ENCODE measurements at places on chromosomes 1 and 21.

DNA sequence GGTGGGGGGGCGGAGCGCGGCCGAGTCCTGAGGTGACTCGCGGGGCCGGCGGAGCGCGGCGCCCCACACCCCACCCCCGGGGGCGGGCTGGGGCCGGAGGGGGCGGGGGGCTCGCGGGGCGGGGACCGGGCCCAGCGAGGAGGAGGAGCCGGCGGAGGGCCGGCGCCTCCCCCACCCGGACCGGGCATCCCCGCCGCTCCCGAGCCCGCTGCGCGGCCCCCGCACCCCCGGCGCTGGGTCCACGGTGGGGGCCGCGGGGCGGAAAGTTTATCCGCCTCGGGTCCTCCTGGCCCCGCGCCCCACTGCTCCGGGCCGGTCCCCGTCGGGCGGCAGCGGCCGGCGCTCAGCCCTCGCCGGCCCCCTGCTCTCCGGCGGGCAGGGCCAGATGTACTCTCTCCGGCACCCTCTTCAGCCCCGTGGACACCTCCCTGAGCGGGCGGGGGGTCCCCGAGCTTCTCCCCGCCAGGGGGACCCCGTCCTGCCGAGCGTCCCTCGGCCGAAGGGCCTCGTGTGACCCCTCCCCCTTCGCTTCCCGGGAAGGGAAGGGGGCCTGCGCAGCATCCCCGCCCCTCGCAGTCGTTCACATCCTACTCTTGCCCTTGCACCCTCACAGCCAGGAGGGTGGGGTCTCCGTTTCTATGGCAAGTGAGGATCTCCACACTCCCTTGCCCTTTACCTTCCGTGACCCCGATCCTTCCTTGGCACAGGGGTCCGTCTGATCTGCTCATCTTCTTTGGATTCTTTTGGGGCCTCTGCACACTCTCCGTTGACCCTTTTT lies 663 bp downstream of the CAMTA1 start:
- no peaks in the 10 kb centered on the region for H3K27me3 ChIP-seq
- DNase-seq = peak; percentile 57
- H3K4me3 ChIP-seq = peak overlapping the region; percentile 83
- H3K4me1 ChIP-seq = peaks cover 41% of the 10 kb centered on the region
- H3K27ac ChIP-seq = peak overlapping the region; percentile 87
- H3K36me3 ChIP-seq = peaks cover 9% of the 10 kb centered on the region

- no peaks in the 10 kb centered on the region for H3K36me3 ChIP-seq
- H3K4me1 ChIP-seq = peaks cover 2% of the 10 kb centered on the region
- DNase-seq = no peak
- no peak overlapping the region for H3K27ac ChIP-seq
- H3K4me3 ChIP-seq = no peak overlapping the region
Measured at GRCh38 chr21:29379517-29380054, 80.9 kb downstream of the BACH1 start.

DNA sequence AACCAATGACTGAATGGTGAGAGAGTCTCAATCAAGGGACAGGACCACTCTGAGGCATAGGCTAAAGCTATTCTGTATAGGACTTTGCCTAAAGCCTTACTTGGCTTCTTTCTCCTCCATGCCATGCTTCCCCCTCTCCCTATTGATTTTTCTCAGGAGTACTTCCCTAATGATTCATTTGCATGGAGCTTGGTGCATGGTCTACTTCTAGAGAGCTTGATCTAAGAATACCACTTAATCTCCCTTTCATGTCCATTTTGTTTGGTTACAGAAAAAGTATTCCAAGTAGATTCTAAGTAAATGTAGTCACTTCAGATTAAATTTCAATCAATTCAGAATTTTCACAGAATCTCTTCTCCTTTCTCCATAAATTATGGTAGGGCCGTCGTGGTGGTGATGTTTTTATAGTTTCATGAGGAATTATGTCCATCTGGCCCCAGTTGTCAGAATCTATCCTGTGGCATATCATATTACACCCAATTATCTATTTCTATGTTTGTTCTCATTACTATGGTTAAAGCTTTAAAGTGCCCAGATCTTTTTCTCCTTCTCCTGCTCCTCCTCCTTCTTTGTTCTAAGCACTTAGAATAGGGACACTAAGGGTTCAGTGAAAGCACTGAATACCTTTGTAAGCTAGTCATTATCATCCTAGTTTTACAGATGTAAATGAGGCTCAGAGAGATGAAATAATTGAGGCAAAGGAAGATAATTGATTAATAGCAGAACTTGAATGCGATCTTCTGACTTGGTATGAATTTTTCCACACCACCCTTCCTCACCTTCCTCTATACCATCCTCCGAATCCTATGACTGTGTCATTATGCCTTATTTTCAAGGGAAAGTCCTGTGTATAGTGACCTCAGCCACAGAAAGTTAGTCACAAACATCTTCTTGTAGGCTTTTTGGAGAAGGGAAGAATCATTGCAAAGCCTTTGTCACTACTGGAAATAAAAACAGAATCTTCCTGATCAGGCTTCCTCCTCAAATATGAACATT lies 85.6 kb upstream of the ZRANB2 start:
- H3K4me3 ChIP-seq = no peak overlapping the region
- no peak for DNase-seq
- no peaks in the 10 kb centered on the region for H3K27me3 ChIP-seq
- H3K27ac ChIP-seq = no peak overlapping the region
- H3K4me1 ChIP-seq = no peaks in the 10 kb centered on the region

DNA sequence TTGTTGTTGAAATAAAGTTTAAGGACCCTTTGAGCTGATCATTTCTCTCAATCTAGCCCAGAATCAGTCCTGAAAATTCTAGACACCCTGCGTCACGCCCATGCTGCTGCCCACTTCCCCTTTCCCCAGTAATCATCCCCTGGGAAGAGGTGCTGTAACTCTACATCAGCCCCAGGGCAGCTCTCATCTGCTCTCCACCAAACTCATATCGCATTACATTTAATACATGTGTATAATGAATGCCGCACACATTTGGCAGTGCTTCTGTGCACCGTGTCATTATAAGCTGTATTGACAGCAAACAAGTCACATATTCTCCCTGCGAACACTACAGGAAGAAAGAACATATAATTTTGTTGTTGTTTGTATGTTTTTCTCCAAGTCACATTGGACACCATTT lies 539.7 kb upstream of the DAB1 start:
- DNase-seq = no peak
- no peak overlapping the region for H3K4me3 ChIP-seq
- no peaks in the 10 kb centered on the region for H3K27me3 ChIP-seq
- no peaks in the 10 kb centered on the region for H3K4me1 ChIP-seq
- no peaks in the 10 kb centered on the region for H3K36me3 ChIP-seq
